ENCODE measurements at places on chromosomes 7 and 10.

DNA sequence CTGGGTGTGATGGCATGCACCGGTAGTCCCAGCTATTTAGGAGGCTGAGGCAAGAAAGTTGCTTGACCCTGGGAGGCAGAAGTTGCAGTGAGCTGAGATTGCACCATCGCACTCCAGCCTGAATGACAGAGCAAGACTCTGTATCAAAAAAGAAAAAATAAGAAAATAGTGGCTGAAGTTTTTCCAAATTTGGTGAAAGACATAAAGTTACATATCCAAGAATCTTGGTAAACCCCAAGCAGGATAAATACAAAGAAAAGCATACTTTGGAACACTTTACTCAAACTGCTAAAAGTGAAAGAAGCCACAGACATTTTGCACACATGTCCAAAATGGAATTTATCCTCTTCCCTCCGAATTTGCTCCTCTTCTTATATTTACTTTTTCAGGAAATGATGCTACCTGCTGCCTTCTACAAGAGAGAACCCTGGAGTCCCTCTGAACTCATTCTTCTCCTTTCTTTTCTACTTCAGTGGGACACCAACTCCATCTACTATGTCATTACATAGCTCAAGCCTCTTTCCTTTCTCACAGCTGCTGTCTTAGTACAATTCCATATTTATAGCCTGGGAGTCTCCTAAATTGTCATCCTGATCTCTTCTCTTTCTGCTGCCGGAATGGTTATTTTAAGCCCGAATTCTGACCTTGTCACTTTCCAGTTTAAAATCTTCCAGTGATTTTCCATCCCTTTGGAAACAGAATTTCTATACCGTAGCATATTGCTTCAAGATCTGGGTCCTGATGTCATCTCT lies 17.3 kb upstream of the SMNDC1 start:
- no peak for DNase-seq

DNA sequence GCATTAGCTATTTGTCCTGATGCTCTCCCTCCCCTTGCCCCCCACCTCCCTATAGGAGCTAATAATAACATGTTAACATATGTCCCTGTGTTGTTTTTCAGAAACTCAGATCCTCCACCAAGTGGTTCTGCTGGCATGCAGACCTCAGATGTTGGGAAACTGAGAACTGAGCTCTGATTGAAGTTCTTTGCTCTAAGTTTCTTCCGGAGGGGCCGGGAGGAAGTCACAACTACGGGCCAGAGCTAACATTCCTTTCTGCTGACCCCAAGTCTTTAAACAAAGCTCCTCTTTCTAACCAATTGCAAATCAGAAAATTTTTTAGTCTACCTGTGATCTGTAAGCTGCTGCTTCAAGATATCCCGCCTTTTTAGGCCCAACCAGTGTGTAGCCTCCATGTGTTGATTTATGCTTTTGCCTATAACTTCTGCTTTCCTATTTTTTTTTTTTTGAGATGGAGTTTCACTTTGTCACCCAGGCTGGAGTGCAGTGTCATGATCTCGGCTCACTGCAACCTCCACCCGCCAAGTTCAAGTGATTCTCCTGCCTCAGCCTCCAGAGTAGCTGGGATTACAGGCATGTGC lies 66.6 kb downstream of the LYZL1 start:
- DNase-seq, result no peak

GRCh38 chr10:30184397-30185033 lies 125.1 kb upstream of the JCAD start:
- DNase-seq, result no peak

DNA sequence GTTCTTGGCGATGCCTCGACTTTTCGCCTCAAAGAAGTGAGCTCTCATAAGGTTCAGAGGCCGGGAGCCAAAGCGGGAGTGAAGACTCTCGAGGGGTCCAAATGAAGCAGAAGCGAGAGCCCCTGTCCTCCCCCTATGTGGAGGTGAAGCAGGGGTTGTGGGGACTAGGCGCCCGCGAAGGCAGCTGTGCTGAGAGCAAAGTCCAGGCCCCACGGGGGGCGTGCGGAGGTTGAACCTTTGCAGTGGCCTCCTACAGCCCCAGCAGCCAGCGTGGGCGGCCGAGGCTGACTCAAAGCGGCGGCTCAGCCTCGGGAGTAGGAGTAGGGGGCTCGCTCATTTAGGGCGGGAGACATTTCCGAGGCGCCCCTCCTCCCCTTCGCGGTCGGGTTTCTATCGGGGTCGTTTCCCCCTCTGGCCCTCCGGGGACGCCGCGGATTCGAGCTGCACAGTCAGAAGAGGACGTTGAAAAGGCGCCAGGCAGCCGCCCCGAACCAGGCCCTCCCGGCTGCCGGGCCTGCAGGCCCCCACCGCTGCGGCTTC lies 553 bp upstream of the ADD3 start:
- no peak for DNase-seq

GRCh38 chr7:71716690-71717089 lies 584.7 kb downstream of the GALNT17 start:
- no peak for DNase-seq

DNA sequence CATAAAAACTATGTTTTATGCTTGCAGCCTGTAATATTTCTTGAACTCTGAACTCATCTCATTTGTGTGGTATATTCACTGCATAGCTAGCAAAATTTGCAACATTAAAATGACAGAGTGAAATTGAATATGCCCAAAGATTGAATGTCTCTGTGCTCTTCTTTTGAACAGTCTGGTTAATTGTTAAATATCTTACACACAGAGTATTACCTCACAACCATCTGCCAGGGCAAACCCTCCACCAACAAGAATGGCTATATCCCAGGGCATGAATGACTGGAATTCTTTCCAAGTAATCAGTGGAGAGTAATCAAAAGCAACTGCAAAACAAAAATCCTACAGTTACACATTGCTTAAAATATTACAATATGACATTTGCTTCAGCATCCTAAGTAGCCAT lies 76.9 kb downstream of the SLC13A1 start:
- DNase-seq, result no peak

- no peak for DNase-seq
These were observed 344.8 kb upstream of the NFE2L3 start for GRCh38 chr7:25807086-25807611.

DNA sequence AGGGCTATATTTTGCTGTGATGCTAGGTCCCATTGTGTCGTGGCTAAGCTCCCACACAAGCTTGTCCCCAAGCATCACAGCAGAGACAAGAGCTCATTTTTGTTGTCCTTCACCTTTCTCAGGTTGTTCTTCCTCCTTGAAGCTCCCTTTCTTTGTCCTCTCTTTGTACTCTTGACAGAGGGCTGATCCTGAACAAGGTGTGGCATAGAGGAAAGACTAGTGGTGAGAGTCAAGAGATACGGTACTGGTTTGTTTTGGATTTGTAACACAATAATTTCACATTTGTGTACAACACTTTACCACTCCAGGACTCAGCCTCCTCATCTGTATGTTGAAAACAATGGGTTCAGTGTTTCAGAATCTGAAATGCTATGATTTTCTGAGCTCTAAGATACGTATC lies 41.0 kb downstream of the MAGI2 start:
- DNase-seq, result no peak

DNA sequence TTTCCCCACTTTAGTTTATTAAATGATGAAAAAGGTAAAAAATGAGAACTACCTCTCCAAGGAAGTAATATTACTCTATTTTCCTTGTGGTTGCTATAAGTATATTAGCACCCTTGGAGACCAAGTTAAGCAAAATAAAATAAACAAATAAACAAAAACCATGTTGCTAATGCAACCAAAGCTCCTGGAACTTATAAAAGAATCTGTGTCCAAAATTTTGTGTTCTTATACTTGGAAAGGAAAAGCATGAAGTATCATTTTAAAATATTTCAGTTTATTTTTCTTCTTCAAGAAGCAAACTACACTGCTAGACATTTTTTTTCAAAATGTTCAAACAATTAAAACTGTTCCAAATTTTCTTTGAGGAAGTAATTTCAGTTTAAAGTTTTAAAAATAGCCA lies 441.9 kb upstream of the LRRTM3 start:
- no peak for DNase-seq

DNA sequence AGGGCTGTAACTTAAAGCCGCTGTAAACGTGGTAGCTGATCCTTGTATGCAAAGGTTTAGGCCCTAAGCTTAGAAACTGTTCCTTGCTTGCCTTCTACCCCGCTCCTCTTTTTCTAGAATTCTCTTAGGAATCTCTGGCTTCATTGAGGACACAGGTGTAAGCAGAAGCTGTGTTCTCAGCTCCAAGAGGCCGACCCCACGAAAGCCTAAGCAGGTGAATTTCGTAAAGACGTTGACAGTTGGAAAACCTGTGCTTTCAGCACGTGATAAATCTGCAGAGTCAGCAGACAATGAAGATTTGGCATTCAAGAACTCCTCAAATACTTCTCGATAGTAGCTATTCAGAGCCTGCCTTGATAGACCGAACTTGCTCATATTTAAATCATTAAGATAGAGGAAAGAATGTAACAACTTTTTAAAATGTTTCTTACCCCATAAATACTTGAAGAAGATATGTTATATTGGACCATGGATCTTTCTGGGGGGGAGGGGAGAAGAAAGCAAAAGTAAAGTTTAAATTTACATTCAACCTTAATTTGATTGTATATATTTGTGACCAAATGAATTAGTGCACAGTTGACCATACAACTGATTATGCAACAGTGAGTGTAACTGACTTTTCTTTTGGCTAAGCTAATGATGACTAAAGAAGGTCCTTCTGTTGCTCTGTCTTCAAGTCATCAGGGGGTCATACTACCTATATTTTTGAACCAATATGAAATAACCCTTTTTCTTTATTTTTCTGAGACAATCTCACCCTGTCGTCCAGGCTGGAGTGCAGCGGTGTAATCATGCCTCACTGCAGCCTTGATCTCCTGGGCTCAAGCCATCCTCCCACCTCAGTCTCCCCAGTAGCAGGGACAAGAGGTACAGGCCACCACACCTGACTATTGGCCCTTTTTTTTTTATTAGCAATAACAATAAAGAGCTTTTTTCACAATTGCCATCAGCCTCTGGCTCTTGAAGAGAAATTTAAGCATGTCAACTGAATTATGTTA lies 1.2 kb upstream of the GDI2 start:
- DNase-seq, result peak; percentile 21

DNA sequence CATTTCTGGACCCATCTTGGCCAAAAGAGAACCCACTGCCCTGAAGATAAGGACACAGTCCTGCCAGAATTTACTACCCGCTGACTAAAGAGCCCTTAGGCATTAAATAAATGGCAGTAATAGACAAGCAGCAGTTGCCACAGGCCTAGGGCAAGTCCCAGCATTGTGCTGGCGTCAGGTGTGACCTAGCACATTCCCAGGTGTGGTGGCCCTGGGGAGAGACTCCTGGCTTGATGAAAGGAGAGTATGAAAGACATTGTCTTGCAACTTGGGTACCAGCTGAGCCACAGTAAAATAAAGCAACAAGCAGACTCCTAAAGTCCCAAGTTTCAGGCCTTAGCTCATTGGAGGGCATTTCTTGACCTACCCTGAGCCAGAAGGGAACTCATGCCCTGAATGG lies 715.7 kb upstream of the SORCS1 start:
- DNase-seq, result no peak

DNA sequence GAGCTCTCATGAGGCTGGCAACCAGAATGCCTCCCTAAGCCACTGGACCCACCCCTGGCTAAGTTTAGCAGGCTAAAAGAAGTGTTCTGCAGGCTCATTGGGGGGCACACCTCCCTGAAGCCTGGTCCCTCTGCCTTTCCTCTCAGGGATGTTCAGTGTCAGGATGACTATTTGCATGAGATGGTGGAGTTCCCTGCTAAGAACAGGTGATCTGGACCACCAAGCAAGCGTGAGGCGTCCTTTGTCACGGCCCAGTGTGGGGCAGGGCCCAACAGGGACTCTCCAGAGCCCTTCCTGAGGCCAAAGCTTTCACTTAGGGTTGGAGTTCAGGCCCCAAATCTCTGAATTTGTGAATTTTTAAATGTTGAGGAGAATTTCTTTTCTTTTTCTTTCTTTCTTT lies 12.0 kb downstream of the SUFU start:
- no peak for DNase-seq

- DNase-seq, result peak; percentile 92
These were observed 28.1 kb upstream of the SH2D4B start for GRCh38 chr10:80509403-80510161.

DNA sequence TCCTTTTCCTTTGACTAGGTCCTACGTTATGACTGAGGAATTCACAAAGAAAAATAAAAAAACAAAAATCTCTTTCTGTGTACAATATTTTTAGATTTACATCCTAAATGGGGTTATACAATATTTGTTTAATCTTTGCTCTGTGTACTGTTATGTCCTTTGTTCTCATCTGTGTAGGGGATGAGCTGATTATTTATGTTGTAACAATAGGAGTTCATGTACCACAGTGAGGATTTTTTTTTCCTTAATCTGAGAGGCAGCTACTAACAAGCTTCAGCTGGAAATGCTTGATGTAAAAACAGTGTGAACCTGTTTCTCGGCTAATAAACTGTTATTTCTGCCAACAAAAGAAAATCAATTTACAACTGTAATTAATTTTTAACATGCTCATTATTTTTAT lies 58.0 kb downstream of the ORC5 start:
- DNase-seq, result no peak

DNA sequence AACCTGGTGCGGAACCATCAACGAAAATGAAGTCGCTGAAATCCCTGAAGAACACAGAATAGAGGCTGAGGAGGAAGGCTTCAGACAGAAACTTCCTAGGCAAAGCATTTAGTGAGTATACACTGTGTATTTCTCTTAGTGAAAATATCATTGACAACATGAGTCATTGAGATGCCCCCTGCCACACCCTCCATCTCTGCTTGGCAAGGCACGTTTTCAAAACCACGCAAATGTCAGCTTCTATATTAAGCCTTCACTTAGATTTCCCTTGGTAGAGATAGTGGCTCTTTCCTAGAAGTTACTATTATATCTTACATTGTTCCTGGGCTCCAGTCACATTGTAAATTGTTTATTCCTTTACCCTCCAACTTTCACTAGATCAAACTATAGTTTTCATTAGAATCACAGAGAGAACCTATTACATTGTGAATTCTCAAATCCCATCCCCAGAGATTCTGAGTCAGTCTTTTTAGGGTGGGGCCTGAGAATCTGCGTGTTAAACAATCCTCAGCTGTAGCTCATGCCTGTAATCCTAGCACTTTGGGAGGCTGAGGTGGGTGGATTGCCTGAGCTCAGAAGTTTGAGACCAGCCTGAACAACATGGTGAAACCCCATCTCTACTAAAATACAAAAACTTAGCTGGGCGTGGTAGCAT lies 4.6 kb upstream of the SKAP2 start:
- DNase-seq, result no peak

DNA sequence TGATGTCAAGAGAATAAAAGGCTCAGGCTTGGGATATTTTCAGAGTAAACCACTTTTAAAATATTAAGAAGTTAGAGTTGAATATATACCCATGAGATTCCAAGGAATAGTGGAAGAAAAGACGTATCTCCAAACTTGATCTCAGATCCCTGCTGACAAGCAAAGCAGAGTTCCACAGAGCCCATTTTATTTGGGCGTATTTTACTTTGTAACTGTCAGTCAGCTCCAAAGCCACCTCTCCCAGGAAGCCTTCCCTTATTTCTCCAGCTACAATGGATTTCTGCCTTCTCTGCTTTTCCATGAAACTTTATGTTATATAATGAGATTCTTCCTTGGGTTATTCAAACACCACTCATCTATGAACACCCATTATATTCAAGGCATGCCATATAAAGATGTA lies 295.7 kb downstream of the FZD1 start:
- DNase-seq, result no peak

Measured in fibroblast of pulmonary artery (primary cell).